ENCODE measurements at places on chromosomes 1 and 21. TPM values are rescaled to one million over a fixed set of nuclear protein-coding genes. Genes with fewer than 3 reads are reported as not detected.

DNA sequence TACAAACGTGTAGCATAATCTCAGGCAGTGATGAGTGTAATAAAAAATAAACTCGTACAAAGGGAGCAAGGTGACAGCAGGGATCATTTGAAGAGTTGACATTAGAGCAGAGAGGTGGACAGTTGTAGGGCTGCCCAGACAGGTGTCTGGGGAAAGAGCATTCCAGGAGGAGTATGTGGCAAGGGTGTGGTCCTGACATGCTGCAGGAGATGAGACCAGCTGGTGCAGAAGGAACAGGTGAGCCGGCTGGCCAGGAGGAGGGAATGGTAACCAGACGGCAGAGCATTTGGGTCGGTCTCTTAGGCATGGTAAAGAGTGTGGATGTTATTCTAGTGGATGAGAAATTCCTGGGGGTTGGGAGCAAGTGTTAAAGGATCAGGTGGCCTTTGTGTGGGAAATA, 306.3 kb downstream of the LMX1A start:
- no peak overlapping the region for H3K27ac ChIP-seq
- H3K4me1 ChIP-seq = no peaks in the 10 kb centered on the region
- no peak for DNase-seq
- H3K36me3 ChIP-seq = no peaks in the 10 kb centered on the region
- no peaks in the 10 kb centered on the region for H3K27me3 ChIP-seq

DNA sequence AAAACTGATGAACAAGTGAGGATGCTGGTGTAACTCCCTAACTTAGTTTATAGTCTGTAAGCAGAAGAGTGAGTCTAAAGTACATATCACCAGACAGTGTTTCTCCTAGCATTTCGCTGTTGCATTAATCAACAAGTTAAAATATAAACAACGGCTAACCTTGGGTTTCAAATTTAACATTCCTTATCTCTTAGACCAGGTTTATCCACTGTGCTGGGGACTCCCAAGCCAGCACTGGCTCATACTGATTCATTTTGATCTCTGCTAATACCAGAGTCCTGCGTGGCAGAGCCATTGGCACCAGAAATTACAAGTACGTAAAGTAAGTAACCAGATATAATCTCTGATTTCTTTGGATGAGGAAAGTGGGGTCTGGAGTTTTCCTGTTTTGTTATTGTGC, at the start of gene FMO1:
Gene FMO1 (plus strand): TSS at position 193 of the 400 bp plus-strand sequence. CDS start 9,594 bp downstream, outside the sequence.
- no peak for DNase-seq
- H3K4me3 ChIP-seq = no peak within 1 kb of the TSS
- H3K4me1 ChIP-seq = peaks cover 11% of the 10 kb centered on the region
- H3K27ac ChIP-seq = no peak within 1 kb of the TSS
- H3K36me3 ChIP-seq = no peaks in the 10 kb centered on the region
- H3K27me3 ChIP-seq = no peaks in the 10 kb centered on the region

- H3K4me3 ChIP-seq = no peak overlapping the region
- no peak overlapping the region for H3K27ac ChIP-seq
- H3K27me3 ChIP-seq = no peaks in the 10 kb centered on the region
- no peaks in the 10 kb centered on the region for H3K4me1 ChIP-seq
Measured at GRCh38 chr1:200524092-200524491, 96.5 kb downstream of the KIF14 start.

DNA sequence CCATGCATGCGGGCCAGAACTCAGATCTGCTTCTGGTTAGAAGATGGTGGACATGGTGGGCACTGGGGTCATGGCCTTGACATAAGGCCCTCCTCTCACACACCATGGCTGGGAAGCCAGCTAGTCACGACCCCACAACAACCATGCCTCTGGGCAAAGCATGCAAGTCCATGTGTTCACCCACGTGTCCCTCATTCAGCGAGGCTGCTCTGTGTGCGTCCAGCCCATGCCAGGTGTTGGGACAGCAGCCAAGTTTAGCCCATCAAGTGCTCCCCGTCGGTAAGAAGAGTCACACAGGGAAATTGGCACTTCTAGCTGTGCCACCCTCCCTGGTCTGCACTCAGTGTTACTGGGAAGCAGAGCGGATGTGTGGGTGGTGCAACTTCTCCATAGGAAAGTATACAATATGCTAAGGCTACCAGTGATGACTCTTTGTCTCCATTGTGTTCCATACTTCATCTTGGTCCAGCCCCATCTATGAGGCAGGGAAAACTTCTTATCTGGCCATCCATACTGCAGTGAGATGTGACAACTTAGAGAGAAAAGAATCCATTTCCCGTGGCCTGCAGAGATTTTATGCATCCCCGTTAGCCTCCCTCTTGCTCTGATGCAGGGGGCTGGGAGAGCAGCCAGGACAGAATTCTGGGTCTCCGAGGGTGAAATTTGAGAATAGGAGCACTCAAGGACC, 198.0 kb downstream of the GRIK3 start:
- no peak overlapping the region for H3K27ac ChIP-seq
- DNase-seq = no peak
- no peaks in the 10 kb centered on the region for H3K36me3 ChIP-seq

- H3K4me3 ChIP-seq = no peak overlapping the region
- no peaks in the 10 kb centered on the region for H3K27me3 ChIP-seq
- H3K36me3 ChIP-seq = no peaks in the 10 kb centered on the region
- H3K27ac ChIP-seq = peak overlapping the region; percentile 81
- peaks cover 37% of the 10 kb centered on the region for H3K4me1 ChIP-seq
- no peak for DNase-seq
Measured at GRCh38 chr1:226813671-226814591, 56.5 kb upstream of the PSEN2 start.

- H3K27ac ChIP-seq = no peak overlapping the region
- H3K4me1 ChIP-seq = no peaks in the 10 kb centered on the region
- H3K27me3 ChIP-seq = no peaks in the 10 kb centered on the region
- H3K4me3 ChIP-seq = no peak overlapping the region
- no peak for DNase-seq
Measured at GRCh38 chr1:87760155-87760554, 431.5 kb downstream of the LMO4 start.

- DNase-seq = no peak
- H3K27ac ChIP-seq = no peak overlapping the region
- no peak overlapping the region for H3K4me3 ChIP-seq
Measured at GRCh38 chr1:166925810-166926478, 49.4 kb downstream of the ILDR2 start.

H6PD gene
- 65.1 TPM for total RNA-seq

RHBDL2 gene
- 9.6 TPM for total RNA-seq
